Right ventricle myocardium inferior (tissue), 1 donor: ENCODE measurements at places on chromosomes 16 and 17. TPM values are rescaled to one million over a fixed set of nuclear protein-coding genes. Genes with fewer than 3 reads are reported as not detected.
A peak's percentile ranks its signal among the peaks of the same experiment; 100 is the strongest.

CD300LG gene
- 16.6 TPM for total RNA-seq

STH gene
- total RNA-seq, result not detected

ABCC1 gene
- 24.5 TPM for total RNA-seq

ASPA gene
- total RNA-seq, result 3.8 TPM

CBFA2T3 gene
- total RNA-seq, result 11.1 TPM

PABPN1L gene
- not detected for total RNA-seq

CYB5B gene
- 65.5 TPM for total RNA-seq

RAI1 gene
- 31.9 TPM for total RNA-seq

OTOP2 gene
- total RNA-seq, result not detected

PRPF8 gene
- total RNA-seq, result 120 TPM

MYOCD gene
- total RNA-seq, result 37.6 TPM

MIEN1 gene
- 49.4 TPM for total RNA-seq

KCNG4 gene
- not detected for total RNA-seq

CD300H gene
- not detected for total RNA-seq

CDC27 gene
- 88.9 TPM for total RNA-seq

TEDC2 gene
- total RNA-seq, result 0.95 TPM

- no peak for DNase-seq
These were observed 65.5 kb downstream of the IRX6 start for GRCh38 chr16:55389426-55390073.

DNA sequence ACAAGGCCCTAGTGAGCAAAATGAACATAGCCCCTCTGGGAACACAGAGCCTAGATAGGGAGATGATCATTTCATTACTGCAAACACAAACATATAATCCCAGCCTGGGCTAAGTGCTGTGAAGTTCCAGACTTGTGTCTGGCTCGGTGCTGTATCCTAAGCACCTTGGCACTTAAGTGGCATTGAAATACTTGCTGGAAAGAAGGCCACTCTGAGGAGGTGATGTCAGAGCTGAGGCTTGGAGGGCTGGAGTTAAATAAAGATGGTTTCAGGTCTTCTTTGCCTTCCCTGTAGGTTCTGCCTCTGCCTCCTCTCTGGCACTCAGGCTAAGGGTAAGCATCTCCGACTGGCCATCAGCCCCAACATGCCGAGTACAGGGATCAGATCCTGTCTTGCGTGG is 2.4 kb upstream of the CACNA1G start:
- no peak for DNase-seq

- DNase-seq, result peak; percentile 18
These were observed 9.2 kb upstream of the SPPL2C start for GRCh38 chr17:45835481-45835880.

DNA sequence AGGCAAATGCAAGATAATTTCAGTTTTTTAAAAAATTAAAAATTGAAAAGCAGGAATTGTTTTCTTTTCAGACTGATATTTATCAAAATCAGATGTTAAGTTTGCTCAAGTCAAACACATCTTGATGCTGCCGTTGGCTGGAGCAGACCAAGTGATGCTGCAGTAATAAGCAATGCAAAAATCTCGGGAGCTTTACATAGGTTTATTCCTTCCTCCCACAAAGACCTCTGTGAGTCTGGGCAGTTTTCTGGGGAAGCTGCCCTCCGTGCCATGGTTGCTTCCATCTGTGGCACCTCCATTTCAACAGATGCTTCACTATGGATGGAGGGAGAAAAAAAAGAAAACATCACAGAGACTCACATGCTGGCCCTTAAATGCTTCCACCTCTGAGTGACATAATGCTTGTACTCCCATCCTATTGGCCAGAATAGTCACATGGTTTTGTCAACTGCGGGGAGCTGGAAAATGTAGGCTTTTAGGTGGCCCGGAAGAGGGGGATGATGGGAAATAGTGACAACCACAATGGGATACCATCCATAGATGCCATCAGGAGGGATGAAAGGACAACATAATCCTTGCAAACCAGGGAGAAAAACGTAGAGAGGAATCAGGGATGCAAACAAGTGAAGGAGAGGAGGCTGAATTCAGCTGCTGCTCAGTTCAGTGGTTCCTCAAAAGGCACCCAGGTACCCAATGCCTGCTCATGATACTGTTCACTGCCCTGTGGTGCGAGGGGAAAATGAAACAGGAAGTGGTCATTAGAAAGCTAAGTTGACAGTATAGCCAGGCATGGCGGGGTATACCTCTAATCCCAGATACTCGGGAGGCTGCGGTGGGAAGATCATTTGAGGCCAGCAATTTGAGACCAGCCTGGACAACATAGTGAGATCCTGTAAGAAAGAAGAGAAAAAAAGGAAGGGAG is 13.5 kb upstream of the ERCC4 start:
- DNase-seq, result no peak

DNA sequence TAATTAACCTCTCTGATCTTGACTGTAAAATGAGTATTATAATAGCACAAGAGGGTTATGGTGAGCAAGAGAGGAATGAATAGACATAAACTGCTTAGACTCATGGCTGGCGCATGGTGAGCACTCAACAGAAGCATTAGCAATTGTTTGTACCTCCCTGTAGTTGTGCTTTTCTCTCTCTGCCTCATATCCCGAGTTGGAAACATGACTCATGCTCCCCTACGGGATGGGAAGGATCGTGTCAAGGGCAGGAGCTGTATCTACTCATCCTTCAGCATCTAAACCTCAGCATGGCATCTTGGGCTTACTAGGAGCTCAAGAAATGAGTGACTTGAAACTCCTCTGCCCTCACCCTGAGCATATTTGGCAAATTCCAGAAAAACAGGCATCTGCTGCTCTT is 299.6 kb downstream of the MAP2K4 start:
- no peak for DNase-seq

- DNase-seq, result peak; percentile 87
These were observed 1.8 kb downstream of the GJD3 start for GRCh38 chr17:40362696-40363110.

GRCh38 chr16:85880861-85881260 is 18.1 kb upstream of the IRF8 start:
- no peak for DNase-seq

- no peak for DNase-seq
These were observed 42.4 kb upstream of the HOXB13 start for GRCh38 chr17:48770954-48771353.

GRCh38 chr17:69560987-69561441 is 146.5 kb downstream of the MAP2K6 start:
- no peak for DNase-seq

GRCh38 chr17:55237268-55237667 is 27.5 kb upstream of the HLF start:
- DNase-seq, result no peak

DNA sequence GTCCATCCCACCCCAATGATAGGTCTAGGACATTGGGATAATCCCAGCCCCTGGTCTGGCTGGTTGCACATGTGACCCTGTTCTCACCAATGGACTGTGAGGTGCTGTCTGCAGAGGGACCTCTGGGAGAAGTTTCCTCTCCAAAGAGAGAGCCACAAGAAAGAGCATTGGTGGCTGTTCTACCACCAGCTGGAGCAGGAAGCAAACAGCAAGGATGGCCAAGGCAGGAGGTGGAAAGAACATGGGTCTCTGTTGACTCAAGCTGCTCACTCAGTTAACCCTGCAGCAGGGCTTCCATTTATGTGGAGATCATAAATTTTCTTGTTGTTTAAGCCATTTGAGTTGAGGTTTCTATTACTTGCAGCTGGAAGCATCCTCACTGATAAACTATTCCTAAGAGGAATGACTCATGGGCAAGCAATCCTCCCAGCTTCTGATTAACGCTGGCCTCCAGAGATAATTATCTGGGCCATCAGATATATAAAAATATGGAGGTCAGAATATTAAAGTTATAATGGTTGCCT is 52.6 kb downstream of the CYB5B start:
- no peak for DNase-seq

DNA sequence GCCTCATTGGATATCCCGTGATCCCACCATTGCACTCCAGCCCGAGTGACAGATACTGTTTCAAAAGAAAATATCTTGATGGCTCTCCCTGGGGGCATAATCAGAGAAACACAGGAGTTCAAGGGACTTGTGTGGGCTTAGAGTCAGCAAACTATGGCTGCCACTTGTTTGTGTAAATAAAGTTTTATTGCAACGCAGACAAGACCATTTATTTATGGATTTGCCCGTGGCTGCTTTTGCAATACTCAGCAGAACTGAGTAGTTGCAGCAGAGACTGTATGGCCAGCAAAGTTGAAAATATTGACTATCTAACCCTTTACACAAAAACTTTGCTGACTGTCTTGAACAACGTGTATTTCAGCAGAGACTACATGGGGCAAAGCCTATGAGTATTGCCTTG is 75.5 kb upstream of the GPRC5B start:
- DNase-seq, result no peak

DNA sequence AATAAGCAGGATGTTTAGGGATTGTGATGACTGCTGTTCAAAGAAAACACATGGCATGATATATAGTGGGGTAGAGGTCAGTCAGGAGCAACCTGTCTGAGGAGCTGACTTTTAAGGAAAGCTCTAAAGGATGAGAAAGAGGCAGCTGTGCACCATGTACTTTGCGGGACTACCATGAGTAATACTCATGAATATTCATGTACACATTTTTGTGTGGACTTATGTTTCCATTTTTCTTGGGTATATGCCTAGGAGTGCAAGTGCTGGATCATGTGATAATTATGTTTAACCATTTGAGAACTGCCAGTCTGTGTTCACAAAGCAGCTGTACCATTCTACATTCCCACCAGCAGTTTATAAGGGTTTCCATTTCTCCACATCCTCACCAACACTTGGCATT is 35.8 kb downstream of the BEAN1 start:
- no peak for DNase-seq

DNA sequence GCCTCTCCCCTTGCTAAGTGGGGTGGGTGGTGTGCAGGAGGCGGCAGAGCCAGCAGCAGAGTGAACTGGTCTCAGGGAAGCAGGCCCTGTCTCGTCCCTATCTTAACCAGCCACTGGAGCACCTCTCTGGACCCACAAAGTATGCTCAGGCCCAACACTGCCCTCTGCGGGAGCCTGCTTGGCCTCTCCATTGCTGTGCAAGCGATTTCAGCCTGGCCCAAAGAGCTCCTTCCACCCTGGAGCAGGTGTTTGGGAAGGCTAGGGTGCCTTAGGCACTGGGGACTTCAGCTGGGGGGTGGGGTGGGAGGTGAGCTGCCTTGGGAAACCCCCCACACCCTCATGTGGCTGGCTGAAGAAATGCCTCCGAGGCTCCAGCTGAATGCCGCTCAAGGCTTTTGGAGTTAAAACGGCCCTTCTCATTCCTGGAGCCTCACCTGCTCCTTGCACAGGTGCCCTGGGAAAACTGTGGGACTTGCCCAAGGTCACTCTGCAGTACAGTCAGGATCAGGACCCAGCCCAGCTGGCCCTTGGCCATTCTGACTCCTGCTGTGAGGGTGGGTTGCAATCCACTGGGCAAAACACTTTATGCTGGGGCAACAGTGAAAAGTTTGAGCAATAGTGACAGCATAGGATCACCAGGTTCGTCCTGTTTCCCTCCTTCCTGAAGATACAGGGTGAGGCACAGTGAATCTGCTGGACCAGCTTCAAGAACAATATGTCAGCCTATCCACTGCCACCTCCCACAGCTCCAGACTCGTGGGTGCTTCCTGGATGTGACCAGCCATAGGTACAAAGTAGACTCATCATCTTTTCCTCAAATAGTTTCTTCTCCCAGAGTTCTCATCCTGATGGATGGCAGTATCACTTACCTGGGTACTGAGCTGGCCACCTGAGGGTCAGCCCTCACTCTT is 5.9 kb upstream of the UBE2O start:
- peak; percentile 65 for DNase-seq

DNA sequence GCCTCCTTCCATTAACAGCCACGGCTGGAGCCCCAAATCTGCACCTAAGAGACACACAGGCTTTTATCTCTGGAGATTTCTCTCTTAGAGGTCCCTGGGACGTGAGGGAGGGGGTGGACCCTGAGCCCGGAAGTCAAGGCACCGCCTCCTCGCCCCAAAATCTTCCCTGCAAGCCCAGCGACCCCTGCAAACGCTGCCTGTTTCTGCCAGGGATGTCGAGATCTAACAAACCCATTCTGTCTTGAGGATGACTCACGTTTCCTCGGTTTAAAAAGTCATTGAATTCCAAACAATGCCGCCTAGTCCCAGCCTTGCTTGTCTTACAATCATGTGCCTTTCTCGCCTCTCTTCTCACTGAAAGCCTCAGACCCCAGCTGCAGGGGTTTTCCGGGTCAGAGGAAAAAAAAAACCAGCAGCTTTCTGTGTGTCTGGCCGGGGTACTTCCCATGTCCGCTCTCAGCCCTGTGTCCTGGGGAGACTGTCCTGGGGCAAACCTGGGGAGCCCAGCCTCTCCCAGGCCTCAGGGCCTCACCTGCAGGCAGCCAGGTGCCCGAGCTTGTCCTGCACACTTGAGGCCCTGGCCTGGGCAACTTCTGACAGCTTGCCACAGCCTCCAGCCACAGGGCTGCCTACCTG is 15.4 kb downstream of the ARL2BP start:
- no peak for DNase-seq

- peak; percentile 93 for DNase-seq
These were observed 15.3 kb upstream of the MNT start for GRCh38 chr17:2416010-2416734.

DNA sequence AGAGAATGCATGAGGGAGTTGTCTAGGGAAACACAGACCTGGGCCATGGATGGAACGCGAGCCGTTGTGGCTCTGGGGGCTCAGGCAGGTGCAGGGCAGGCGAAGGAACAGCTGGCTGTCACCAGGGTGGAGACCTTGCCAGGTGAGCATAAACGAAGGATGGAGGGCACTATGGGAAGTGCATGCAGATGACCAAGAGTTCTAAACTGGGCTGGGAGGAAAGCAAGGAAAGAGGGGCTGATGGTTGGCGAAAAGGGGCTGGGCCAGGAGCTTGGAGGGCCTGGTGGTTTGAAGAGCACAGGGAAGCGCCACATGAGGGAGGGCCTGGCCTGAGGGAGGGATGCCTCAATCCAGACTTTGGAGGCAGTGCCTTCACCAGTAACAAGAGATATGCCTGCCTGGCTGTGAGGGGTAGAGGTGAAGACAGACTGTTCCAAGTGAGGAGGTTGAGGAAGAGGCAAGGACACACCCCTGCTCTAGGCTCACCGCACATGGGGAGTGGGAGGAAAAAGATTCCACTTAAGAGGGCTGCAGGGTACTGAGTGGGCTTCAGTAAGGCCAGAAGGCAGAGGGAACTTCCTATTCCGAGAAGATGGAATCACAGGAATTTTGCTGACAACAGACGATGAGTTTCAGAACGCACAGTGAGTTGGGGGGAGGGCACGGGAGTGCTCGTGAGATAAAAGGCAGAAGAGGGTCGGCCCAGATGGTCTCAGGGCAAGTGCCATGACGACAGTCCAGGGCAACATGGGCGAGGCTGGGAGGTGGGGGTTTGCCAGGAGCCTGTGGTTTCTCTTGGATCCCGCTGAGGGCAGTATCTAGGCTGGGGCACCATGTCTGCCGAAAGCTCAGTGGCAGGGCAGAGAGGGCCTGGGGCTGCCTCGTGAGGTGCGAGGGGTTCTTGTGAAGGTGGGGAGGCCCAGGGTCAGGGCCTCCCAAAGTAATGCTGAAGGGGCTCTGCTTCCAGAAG is 20.6 kb downstream of the B9D1 start:
- DNase-seq, result no peak

DNA sequence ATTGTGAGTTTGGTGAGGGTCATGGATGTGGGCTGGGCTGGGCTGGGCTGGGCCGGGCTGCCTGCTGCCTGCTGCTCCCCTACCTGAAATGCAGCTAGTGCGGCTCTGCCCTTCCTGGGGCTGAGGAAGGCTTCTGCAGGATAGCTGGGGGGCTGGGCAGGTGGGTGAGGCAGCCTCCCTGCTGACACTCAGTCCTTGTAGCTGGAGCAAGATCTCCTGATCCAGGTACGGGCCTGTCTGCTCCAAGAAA is 4.7 kb downstream of the RPL13 start:
- DNase-seq, result no peak

- no peak for DNase-seq
These were observed 1.9 kb downstream of the KAT2A start for GRCh38 chr17:42119301-42119700.

GRCh38 chr17:40600486-40601046 is 35.3 kb upstream of the CCR7 start:
- no peak for DNase-seq
